Non-pigmented ciliary epithelial cell (primary cell): ENCODE measurements at places on chromosomes 16 and 17.

DNA sequence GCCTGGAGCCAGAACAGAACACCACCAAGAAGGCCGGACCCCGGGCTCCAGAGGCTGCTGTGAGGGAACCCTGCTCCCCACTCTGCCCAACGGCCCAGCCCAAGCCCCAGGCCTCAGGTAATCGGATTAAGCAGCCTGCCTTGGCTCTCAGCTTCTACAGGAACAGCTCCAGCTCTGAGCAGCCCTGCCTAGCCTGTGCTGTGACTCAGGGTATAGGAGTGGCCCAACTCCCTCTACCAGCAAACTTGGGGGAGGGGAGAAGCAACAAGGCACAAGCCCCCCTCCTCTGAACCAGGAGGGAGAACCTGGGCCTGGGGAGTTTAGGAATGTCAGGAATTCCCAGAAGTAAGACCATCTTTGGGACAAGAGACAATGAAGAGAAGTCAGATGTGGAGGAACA, 849 bp upstream of the SOX15 start:
- peak; percentile 47 for DNase-seq

- peak; percentile 36 for DNase-seq
Observed at GRCh38 chr17:6413065-6413464, 21.9 kb downstream of the AIPL1 start.

- DNase-seq, result no peak
Observed at GRCh38 chr16:79217375-79218011, 383.0 kb downstream of the MAF start.

DNA sequence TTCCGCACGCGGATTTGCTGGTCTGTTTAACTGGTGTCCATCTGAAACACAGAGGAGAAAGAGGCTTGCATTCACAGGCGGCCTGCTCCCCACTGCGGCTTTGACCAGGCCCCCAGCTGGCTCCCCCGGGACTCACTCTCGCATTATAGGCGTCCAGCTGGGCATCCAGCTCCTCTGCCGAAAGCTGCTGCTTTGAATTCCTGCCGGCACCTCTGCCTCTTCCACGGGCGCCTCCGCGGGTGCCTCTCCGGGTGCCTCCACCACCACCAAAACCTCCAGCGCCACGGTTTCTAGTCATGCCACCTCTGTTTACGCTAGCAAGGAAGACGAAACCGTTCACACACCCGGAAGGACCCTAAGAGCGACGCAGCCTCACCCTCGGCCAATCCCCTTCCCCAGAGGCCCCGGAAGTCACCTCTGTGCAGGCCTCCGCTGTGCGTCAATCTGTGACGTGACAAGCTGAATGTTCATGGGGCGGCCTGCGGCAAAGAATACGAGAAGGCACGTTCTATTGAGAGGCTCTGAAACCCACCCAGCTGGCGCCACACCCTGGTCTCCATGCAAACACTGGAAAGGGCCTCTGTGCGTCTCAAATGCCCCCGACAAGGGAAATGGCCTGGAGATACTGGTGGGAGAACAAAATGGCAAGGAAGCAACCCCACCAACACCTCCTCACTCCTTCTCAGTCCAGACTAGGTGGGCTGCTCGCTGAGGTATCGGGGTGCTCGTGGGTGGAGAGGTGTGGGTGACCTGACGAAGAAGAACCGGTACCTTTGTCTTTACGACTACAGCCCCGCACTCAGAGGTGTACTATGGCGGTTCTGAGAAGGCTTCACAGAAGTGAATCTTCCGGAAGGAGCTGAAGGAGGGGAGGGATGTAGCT, 3.0 kb downstream of the ALYREF start:
- no peak for DNase-seq

DNA sequence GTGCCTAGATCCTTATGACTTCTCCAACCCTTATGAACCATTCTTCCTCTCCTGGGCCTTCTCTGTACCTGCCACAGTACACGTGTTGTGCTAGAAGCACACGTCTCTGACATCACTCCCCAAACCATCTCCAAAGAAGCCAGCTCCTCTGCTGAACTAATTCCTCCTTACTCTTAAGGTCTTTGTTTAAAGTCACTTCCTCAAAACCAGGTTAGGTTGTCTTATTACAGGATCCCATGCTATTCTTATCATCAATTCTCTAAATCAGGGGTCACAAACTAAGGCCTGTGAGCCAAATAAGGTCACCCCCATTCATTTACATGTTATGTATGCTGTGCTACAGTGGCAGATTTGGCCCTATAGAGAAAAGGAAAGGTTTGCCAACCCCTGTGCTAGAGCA, 4.0 kb downstream of the SUPT6H start:
- no peak for DNase-seq

DNA sequence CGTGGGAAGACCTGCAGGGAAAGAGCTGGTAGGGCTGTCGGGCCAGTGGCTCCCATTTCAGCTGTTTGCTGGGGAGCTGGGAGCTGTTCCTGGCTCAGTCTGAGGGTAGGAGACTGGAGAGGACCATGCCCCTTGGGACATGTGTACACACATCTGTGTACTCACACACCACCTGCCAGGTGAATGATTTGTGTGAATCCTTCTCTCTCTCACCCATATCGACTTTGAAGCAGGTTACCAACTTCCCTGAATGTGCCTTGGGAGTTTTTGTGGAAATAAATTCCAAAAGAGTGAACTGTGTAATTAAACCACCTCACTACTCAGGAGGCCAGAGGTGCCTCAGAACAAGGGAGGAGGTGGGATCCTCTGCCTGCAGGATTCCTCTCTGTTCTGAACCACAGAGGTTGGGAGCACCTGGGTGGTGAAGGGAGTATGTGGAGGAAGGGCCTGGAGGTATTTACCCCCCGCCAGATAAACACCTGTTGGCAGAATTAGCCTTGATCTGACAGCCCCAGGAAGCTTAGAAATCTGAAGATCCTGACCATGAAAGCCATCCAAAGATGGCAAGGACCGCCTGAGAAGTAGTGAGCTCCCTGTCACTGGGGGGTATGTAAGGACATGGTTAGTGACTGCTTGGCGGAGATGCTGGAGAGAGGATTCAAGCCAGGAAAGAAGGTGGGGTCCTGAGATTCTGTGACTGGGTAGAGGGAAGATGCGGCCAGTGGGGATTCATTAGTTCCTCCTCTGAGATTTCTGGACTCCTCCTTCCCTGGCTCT, 3.3 kb downstream of the ABCC3 start:
- no peak for DNase-seq

- DNase-seq, result no peak
Observed at GRCh38 chr16:85202051-85202601, 89.9 kb upstream of the CIBAR2 start.

DNA sequence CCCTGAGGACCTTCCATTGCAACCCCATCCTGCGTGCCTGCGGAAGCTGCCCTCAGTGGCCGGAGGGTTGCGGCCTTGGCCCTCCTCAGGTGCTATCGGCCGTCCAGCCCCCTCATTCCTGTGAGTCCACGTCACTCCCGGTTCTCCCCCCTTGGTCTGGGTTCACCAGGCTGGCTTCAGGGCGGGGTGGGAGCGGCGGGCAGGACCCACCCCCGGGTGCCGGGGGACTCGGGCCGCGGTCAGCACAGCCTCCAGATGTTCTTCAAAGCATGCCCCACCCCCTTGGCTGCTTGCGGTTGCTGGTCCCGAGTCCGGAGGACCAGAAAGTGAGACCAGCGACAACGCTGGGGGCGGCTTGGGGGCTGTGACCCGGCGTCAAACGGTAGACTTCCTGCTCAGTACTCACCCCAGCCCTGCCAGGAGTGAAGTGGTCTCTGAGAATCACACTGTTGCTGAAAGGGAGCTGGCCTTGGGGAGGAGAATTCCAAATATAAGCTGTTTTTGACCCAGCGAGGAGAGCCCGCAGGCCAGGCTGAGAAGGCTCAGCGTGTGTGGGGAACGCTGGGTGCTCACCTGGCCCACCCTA, 4.5 kb downstream of the ZNF469 start:
- no peak for DNase-seq

DNA sequence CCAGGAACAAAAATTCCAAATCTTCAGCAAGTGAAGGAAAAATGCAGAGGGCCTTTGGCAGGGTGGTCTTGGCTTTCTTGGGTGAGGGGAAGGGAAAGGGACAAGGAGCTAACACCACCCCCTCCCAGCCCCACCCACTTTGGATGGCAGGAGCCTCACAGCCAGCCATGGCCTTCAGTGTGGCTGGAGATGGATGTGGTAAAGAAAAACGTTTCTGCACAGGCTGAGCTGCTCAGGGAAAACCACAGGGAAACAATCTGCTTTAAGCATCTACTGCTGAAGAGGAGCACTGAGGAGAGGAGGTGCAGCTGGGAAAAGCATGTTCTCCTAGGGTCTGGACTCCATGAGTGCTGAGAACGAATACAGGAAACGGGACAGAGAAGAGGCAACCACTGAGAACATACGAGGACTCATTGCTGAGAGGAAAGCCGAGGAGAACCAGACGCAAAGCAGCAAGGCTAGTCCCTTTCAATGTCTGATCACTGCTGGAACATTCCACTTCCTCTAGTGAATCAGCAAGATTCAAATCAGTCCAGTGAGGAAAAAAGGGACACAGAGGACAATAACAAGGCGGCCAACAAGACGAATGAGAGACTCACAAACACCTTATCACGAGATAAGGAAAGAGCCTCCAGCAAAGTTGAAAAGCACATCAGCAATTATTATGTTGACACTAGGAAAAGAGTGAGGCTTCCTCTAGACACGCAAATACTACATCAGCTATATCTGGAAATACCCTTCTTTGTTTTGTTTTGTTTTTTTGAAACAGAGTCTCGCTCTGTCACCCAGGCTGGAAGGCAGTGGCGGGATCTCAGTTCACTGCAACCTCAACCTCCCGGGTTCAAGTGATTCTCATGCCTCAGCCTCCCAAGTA, 41.7 kb downstream of the ZZEF1 start:
- DNase-seq, result peak; percentile 17

DNA sequence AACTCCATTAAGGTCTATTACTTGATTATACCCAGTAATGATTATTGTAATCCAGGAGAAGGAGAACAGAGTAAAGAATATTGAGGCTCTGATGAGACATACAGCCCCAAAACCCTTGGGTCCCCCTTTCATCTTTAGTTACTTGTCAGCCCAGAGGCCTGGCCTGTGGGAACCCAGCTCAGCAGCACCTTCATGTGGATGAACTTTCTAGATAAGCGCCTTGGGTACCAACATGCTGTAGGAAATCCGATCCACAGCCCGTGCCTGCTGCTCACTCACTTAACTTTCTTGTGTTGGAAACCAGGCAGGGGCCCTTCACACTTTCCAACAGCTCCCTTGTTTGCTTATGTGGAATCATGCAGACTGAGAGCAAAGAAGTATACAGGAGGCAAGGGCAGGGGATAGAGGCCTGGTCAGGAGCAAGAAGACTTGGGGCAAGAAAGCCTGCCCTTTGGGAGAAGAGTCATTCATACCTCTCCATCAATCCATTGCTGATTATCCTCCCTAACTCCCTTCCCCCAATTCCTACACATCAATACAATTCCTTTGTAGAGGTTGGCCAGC, 64.0 kb upstream of the SOX9 start:
- DNase-seq, result no peak

- no peak for DNase-seq
Observed at GRCh38 chr17:71084219-71084618, 914.9 kb downstream of the KCNJ2 start.
